ENCODE measurements at places on chromosomes 3 and 15.

GRCh38 chr3:54797111-54797510 is 130.7 kb downstream of the LRTM1 start:
- no peak for DNase-seq

DNA sequence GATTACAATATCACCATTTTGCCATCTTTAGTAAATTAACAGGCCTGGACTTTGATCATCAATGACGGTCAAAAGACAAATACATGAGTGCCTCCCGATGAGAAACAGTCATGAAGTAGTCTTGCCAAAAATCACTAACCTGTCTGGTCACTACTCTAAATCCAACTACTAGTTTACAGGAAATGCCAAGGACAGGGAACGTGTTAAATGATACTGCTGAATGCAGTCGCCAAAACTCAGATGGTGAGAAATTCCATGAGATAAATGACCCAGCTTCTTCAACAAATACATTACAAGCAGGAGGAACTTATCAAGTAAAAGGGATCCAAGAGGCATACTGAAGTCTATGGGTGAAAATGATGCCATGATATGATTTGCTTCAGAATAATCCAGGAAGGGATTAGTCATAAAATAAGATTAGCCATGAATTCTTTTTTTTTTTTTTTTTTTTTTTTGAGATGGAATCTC is 35.8 kb upstream of the ATP13A3 start:
- DNase-seq: peak; percentile 85

- no peak for DNase-seq
Measured at GRCh38 chr3:169554611-169555010, 108.9 kb downstream of the MECOM start.

DNA sequence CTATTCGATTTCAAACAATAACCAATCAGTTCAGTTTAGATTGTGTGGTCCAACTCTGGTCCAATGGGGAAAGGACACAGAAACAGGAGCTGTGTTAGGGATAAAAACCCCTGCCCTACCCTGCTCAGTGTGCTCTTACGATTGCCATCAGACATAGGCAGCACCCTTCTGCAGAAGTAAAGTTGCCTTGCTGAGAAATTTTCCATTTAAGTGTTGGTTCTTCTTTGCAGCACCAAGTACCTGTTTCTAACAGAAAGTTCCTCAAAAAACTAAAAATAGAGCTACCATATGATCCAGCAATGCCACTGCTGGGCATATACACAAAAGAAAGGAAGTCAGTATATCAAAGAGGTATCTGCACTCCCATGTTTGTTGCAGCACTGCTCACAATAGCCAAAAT is 206.2 kb upstream of the CNTN4 start:
- no peak for DNase-seq

- peak; percentile 20 for DNase-seq
Measured at GRCh38 chr3:175605851-175606250, 746.7 kb downstream of the NAALADL2 start.

GRCh38 chr3:121735047-121735696 is 14.4 kb downstream of the GOLGB1 start:
- DNase-seq: no peak

DNA sequence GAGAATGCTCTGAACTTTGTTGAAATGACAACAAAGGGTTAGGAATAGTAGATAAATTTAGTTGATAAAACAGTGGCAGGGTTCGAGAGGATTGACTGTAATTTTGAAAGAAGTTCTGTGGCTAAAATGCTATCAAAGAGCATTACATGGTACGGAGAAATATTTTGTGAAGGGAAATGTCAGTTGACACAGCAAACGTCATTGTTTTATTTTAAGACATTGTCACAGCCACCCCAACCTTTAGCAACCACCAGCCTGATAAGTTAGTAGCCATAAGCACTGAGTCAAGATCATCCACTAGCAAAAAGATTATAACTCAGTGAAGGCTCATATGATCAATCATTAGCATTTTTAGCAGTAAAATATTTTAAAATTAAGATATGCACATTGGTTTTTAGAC is 8.7 kb upstream of the ST3GAL6 start:
- no peak for DNase-seq

GRCh38 chr15:69072906-69073305 is 58.4 kb downstream of the NOX5 start:
- DNase-seq: no peak

GRCh38 chr3:27963519-27963918 is 241.4 kb upstream of the EOMES start:
- no peak for DNase-seq

DNA sequence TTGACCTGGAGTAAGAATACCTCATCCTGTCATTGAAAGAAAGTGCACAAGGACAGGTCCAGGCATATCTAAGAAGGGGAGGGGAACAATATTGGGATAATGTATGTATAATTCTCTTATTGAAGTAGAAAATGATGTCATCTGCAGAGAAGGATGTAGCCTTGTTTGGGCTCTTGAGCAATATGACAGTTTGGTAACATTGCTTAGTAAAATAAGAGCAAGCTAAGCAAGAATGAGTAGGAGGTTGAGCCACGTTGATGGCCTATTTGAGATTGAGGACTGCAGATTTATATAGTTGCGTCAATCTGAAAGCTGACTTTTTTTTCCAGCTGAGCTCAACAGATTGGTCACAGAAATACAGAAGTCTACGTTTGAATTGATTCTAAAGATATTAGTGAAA is 145.2 kb downstream of the FILIP1L start:
- no peak for DNase-seq

- DNase-seq: no peak
Measured at GRCh38 chr3:64988188-64988587, 300.4 kb upstream of the ADAMTS9 start.

- peak; percentile 18 for DNase-seq
Measured at GRCh38 chr3:178777718-178778411, 241.6 kb downstream of the KCNMB2 start.

GRCh38 chr3:190004656-190005055 is 116.0 kb downstream of the P3H2 start:
- DNase-seq: no peak

DNA sequence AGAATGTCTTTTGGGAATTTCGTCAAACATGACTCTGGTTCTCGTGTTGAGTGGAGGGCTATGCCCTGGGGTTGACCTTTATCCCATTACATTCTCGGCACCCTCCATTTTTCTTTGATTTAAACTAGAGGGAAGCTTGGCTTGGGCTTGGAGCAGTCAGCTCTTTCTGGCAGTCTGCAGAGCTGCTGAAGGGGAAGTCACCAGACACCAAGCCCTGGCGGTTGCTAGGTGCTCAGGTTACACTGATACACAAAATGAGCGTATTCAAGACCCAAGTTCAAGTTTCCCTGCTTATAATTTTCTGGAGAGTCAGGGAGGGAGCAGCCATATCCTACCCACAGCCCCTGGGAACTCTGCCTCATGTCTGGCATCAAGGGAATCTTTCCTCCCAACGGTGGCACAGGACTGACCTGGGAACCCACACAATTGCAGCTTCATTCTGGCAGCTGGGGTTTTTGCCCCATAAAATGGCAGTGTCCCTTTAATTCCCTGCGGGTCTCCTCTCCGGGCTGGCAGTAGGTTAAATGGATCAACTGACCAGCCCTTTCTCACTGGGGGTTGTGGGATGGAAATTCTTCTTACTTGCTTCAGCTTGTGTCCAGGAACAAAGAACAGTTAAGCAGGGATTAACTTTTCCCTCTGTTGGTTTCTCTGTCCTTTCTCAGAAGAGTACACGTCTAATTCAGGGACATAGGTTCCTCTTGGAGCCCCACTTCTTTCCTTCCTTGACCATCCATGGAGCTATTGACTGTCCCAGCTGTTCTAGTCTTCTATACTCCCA is 110.0 kb upstream of the DLG1 start:
- DNase-seq: no peak

- DNase-seq: no peak
Measured at GRCh38 chr15:78427953-78428352, 10.1 kb upstream of the IREB2 start.

DNA sequence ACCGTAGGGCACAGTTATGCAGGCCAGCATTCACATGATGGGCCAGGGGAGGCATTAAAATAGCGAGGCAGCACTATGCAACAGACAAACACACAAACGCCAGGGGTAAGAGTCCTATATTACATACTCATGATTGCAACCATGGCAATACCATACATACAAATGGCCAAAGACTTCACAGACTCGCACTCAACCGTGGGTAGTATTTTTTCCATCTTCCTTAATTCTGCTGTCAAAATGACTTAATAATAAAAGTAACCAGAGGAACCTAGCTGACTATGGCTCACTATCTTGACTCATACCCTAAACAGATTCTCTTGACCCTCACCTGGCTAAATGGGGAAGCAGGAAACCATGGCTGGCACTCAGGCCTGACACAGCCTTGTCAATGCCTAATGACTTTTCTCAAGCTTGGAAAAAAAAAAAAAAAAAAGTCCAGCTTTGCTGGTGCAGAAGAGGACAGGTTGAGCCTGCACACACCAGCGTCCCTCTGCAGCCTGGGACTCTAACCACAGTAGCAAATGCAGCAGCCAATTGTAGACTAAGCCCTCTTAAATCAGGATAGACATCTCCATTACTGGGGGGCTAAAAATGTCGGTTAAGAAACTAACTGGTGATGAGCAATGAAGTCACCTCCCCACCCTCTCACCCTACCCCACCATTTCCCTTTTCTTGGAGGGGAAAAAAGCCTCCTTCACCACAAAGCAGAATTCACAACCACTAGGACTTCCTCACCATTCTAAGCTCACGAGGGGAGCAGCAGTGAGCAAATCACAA is 23.1 kb downstream of the CCDC12 start:
- DNase-seq: no peak

- DNase-seq: no peak
Measured at GRCh38 chr3:155983834-155984474, 113.5 kb downstream of the GMPS start.
